ENCODE measurements at places on chromosomes 4 and X. TPM values are rescaled to one million over a fixed set of nuclear protein-coding genes. Genes with fewer than 3 reads are reported as not detected.
A peak's percentile ranks its signal among the peaks of the same experiment; 100 is the strongest.

Gene NLGN3
- total RNA-seq: 0.78 TPM

Gene WNK3
- 1.1 TPM for total RNA-seq

DNA sequence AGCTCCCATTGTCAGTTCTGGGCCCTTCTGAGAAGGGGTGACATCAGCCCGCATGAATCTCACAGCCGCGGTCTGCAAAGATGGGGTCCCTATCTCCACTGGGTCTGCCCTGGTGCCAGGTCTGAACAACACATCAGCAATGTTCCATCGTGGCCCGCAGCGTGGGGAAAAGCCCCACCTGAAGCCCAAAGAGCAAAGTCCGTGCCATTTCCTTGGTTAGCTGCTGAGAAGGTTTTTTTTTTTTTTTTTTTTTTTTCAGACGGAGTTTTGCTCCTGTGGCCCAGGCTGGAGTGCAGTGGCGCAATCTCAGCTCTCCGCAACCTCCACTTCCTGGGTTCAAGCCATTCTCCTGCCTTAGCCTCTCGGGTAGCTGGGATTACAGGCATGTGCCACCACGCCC is 79.4 kb downstream of the DCTD start:
- no peak for DNase-seq

GRCh38 chrX:40449396-40449795 is 131.4 kb upstream of the ATP6AP2 start:
- DNase-seq: no peak

DNA sequence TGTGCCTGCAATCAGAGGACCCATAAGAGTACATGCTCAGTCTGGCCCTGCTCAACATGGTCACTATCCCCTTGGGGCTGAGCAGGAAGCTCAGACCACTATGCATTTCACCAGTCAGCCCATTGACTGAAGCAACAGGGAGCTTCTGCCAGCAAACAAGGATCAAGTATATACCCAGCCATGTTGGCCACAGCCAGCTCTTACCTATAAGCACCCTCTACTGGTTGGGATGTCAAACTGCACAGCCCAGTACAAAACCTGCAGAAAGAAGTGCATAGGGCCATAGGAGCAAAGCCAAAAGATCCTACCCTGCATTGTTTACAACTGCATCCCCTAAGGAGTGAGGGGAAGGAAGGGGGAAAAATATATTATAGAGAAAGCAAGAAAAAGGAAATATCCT is 214.4 kb upstream of the CPEB2 start:
- DNase-seq: peak; percentile 42

Gene ETDC
- total RNA-seq: not detected

- no peak for DNase-seq
Measured at GRCh38 chrX:13028871-13029636, 15.4 kb downstream of the FAM9C start.

- no peak for DNase-seq
Measured at GRCh38 chr4:153780876-153781275, 8.0 kb downstream of the SFRP2 start.

- DNase-seq: no peak
Measured at GRCh38 chr4:43456383-43456782, 563.9 kb downstream of the GRXCR1 start.

Gene STATH
- total RNA-seq: not detected

DNA sequence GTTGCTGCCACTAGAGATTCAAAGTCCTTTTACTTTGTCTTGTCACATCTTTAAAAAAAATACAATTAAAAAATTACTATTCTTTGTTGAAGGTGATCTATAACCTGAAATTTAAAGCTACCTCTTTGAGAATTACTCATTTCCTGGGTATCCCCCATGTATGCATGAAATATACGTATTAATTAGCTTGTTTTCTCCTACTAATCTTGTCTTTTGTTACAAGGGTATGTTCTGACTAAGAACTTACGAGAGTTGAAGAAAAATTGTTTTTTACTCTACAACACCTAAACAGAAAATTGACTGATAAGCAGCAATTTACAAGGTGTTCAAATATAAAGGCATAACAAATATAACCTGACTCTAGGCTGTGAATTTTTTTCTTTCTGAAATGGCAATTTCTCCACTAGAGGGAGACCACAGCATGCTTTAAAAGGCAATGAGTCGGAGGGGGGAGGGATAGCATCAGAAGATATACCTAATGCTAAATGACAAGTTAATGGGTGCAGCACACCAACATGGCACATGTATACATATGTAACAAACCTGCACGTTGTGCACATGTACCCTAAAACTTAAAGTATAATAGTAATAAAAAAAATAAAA is 249.6 kb downstream of the OPHN1 start:
- DNase-seq: no peak

DNA sequence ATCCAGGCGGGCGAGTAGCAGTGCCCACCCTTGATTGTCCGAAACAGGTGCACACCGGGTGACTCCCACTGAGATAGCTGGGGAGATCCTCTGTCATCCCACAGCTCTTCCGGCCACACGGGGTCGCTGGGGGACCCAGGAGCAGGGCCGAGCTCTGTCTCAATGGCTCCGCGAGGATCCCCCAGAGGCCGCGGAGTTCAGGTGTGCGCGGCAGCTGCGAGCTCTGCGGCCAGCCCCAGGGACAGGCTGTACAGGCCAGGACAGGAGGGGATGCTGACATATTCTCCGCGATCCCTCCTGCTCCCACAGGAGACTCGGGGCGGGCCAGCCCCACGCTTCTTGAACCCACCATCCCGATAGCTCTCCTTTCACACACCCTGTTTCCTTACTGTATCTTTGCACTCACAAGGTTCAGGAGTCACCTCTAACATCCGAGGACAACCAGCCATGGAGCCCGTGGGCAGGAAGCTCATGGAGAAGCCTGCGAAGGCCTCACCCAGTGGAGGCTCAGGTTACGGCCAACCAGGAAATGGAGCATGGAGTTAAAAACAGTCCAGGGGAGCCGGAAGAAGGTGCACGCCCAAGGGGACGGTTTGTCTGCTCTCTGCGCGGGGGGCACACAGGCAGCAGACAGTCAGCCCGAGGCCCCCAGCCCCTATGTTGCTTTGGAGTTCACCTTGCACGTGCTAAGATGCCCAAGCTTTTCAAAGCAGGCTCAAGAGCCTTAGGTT is 77.9 kb upstream of the AMELX start:
- DNase-seq: no peak

- DNase-seq: no peak
Measured at GRCh38 chr4:66565801-66566200, 895.5 kb upstream of the EPHA5 start.

- DNase-seq: no peak
Measured at GRCh38 chr4:126592088-126592487, 1040.7 kb upstream of the INTU start.

Gene CD38
- 17.3 TPM for total RNA-seq

DNA sequence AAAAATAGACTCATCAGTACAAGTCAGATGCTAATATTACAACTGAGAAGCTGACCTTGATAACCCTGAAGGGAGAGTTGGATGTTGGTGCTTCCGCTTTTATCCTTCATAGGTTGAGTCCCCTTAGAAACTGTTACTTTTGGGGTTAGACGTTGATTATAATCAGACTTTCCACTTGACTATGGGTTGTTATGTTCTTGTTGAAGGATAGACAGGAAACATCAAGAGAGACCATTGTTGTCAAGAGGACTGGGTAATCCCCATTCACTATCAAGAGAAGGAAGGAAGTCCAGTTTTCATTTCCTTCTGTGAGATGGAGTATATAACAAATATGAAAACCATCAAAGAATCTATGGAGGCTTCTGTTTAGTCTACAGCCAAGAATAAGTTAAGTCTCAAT is 229.9 kb upstream of the AFF2 start:
- no peak for DNase-seq

Data from activated CD4-positive, alpha-beta T cell treated with anti-CD3 and anti-CD28 coated beads for 36 hours (primary cell).